ENCODE measurements at places on chromosomes 4 and X. TPM values are rescaled to one million over a fixed set of nuclear protein-coding genes. Genes with fewer than 3 reads are reported as not detected.

- no peaks in the 10 kb centered on the region for H3K27me3 ChIP-seq
- no peak overlapping the region for H3K27ac ChIP-seq
- no peak overlapping the region for H3K4me3 ChIP-seq
- no peaks in the 10 kb centered on the region for H3K36me3 ChIP-seq
Measured at GRCh38 chrX:134533952-134534351, 74.0 kb downstream of the HPRT1 start.

GRCh38 chr4:47837908-47838294 lies at the start of gene CORIN:
TSS of gene CORIN (minus strand) at chr4:47838067. CDS start at chr4:47837949, 118 bp downstream.
- H3K4me1 ChIP-seq: peaks cover 11% of the 10 kb centered on the region
- no peaks in the 10 kb centered on the region for H3K36me3 ChIP-seq
- H3K27me3 ChIP-seq: no peaks in the 10 kb centered on the region
- H3K27ac ChIP-seq: peak within 1 kb of the TSS; percentile 86

DNA sequence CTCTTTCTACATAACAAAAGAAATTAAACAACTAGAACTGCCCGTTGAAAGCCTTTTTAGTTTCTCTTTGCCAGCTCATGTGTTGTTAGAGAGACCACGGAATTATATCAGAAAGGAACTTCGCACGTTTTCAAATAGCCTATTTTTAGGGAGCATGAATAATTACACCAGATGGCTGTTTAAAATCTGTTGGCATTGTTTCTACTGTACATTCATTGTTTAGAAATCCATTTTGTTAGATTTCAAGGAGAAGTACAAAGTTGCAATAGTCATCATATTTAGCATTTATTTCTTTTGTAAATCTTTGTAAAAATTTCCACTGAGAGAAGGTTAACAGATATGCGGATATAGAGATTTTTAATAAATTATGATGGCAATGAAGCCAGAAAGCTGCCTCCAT lies 403.0 kb upstream of the HS3ST1 start:
- H3K27ac ChIP-seq: no peak overlapping the region
- no peak overlapping the region for H3K4me3 ChIP-seq
- no peak for DNase-seq
- H3K27me3 ChIP-seq: no peaks in the 10 kb centered on the region

DNA sequence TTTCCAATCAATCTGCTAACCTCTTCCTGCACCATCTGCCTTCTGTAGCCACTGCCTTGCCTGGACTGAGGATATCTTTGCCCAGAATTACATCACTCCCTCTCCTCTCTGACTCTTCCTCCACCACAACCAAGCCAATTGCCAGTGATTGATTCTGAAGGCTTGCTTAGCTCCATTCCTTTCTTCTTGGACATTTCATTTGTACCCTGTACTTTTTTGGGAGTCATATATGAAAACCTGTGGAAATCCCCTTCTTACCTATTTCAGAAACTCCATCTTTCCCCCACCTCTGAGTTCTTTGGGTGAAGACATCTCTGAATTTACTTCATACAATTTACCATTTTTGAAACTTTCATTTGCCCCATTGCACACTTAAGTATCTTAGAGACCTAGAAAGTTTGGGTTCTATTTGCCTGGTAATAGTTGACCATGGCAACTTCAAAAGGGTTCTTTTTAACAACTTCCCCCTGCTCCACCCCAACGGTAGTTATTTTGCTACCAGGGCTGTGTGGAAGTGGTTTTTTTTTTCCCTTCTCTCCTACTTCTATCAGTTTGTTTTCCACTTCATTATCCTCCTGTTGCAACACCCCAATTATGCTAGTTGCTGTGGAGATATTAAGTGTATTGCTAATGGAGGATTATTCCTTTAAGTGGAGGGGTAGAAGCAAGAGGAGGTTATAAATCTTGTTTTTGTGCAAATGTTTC lies 14.3 kb downstream of the SGMS2 start:
- no peak overlapping the region for H3K4me3 ChIP-seq
- peaks cover 51% of the 10 kb centered on the region for H3K4me1 ChIP-seq
- H3K27me3 ChIP-seq: no peaks in the 10 kb centered on the region
- no peak for DNase-seq
- H3K36me3 ChIP-seq: no peaks in the 10 kb centered on the region
- peak overlapping the region; percentile 77 for H3K27ac ChIP-seq

GRCh38 chr4:15469402-15470127 lies at the start of gene CC2D2A:
TSS of gene CC2D2A (plus strand) at chr4:15469882. CDS start at chr4:15475933, 6,051 bp downstream.
- no peak for DNase-seq
- H3K27me3 ChIP-seq: no peaks in the 10 kb centered on the region
- H3K4me3 ChIP-seq: peak within 1 kb of the TSS; percentile 70
- peak within 1 kb of the TSS; percentile 12 for H3K27ac ChIP-seq
- no peaks in the 10 kb centered on the region for H3K36me3 ChIP-seq

Gene CDKN2AIP
- 5.6 TPM for polyA plus RNA-seq

- DNase-seq: no peak
- no peak overlapping the region for H3K27ac ChIP-seq
- H3K4me1 ChIP-seq: no peaks in the 10 kb centered on the region
- H3K4me3 ChIP-seq: no peak overlapping the region
- no peaks in the 10 kb centered on the region for H3K27me3 ChIP-seq
Measured at GRCh38 chrX:1137531-1137930, 74.9 kb downstream of the CRLF2 start.

- no peaks in the 10 kb centered on the region for H3K4me1 ChIP-seq
- H3K4me3 ChIP-seq: no peak overlapping the region
- H3K27me3 ChIP-seq: no peaks in the 10 kb centered on the region
- H3K27ac ChIP-seq: no peak overlapping the region
- H3K36me3 ChIP-seq: no peaks in the 10 kb centered on the region
Measured at GRCh38 chrX:35743331-35743730, 54.8 kb upstream of the MAGEB16 start.
